ENCODE measurements at places on chromosomes 7 and 10.
A peak's percentile ranks its signal among the peaks of the same experiment; 100 is the strongest.

DNA sequence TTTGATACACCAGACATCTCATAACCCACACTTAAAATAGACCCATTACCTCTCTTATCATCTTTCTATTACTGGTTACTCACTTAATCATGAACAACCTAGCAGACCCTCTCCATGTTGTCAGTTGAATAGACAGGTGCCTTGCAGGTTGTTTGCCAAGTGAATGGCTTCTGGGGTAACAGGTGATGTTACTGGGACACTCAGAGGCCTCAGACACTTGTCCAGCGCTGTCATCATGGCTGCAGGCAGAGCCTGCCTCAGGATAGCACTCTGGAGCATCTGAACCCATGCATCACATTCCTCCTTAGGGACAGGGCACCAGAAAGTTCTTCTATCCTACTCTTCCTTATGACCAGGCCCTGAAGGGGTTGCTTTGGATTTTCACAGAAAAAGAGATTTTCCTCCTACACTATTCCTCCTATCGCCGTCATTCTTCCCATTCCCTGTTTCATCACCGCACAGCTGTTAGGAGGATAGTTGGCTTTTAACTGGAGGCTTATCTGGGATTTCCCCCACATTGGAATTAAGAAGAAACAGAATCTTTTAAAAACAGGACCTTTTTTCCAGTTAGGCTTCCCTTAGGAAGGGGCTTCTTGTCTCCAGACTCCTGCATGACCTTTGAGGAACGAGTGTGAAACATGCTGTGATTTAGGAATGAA lies 182.1 kb downstream of the VTI1A start:
- DNase-seq = no peak

DNA sequence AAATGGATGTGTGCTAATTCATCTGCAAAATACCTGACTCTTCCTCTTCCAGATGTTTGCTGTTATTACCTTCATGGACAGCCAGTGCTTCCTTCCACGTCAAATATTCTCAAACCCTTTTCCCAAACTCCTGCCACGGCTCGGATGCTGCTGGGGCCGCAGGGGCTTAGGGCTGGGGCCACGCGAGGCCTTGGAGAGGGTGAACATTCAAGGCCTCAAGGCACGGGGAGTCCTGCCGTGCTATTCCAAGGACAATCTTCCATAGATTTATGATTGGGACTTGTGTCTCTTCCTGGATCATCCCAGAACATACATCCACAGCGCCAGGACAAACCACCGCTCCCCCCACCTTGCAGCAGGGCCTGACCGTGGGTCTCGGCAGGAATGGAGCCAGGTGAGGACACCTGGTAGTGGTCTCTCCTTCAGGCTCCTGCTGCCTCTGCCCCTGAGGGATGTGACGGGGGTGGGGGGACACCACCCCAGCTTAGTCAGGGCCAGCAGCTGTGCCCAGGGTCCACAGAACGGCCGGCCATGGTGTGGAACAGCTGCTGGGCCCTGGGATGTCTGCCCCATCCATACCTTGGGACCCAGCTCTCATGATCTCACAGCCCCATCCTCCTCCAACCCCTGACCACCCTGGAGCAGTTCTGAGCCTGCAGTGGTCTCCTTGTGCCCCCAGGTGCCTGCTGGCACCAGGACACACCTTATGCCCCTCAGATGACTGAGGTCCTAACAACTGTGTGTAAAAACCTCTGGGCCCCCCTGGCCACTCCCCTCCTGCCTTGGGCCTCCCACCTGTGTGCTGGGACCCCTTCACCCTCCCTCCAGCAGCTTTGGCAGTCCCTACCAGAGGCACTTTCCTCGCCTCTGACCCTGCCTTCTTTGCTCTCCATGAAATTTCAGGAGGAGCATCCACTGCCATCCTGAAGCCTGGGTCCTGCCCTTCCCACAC lies 16.7 kb downstream of the VIPR2 start:
- DNase-seq = no peak

DNA sequence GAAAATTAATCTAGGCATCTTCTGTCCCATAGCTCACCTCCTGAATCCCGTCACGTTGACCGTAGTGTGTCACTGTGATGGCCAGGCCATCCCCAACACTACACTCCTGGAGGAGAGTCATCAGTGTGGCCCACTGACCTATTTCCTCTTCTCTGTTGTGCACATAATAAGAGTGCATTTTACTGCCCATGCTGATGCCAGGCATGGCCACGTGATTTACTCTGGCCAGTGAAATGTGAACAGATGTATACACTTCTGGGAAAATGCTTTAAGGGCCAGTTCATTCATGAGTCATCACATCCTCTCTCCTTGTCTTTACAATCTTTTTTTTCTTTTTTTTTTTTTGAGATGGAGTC lies 101.9 kb upstream of the PIP4K2A start:
- DNase-seq = peak; percentile 73

- DNase-seq = no peak
Observed at GRCh38 chr7:50393547-50394252, 56.5 kb downstream of the FIGNL1 start.

- DNase-seq = no peak
Observed at GRCh38 chr7:94656925-94657731, 1.2 kb upstream of the SGCE start.
